ENCODE measurements at places on chromosomes 7 and 10.

DNA sequence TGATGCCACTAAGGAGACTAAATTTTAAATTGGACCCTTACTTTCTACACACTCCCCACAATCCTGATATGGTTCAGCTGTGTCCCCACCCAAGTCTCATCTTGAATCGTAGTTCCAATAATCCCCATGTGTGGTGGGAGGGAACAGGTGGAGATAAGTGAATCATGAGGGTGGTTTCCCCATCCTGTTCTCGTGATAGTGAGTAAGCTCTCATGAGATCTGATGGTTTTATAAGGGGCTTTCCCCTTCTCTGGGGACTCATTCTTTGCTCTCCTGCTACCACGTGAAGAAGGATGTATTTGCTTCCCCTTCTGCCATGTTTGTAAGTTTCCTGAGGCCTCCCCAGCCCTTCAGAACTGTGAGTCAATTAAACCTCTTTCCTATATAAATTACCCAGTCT, 18.4 kb upstream of the BET1 start:
- no peak for DNase-seq

GRCh38 chr7:132337450-132338080, 238.7 kb downstream of the PLXNA4 start:
- no peak for DNase-seq

- DNase-seq: no peak
These were observed 271.9 kb downstream of the KIF20B start for GRCh38 chr10:89973326-89973725.

DNA sequence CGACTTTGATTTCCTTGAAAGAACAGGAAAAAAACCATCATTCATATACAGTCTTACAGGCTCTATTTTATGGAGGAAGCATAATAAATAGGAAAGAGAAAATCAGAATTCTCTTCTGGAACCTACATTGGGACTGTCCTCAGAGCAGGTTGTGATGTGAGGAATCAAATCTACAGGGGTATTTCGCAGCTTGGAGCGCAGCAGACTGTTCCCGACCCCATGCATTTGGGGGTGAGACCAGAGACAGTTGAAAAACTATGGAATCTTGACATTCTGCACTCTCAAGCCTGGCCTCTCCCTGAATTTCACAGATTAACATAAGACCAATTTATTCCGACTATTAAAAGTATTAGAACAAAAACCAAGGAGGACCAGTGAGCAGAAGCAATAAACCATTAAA, 93.3 kb upstream of the PRSS58 start:
- no peak for DNase-seq

- no peak for DNase-seq
These were observed 48.9 kb downstream of the OGDH start for GRCh38 chr7:44655341-44655740.

DNA sequence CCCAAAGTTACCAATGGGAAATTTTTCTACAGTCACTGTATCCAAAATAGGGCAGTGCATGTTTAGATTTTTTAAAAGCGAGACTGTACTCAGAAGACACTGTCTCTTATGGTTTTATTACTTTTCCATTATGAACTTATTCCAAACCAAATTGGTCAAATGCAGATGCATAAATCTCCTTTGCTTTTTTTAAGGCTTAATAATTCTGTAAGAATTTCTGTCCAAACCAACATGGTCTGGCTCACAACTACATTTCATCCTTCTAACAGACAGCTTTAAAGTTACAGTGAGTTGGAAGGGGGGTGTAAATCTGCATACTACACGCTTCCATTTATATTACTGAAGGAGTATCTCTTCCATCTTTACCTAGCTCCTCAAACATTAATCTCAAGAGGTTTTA, 199.2 kb downstream of the SLC25A13 start:
- DNase-seq: no peak

- DNase-seq: no peak
These were observed 52.8 kb upstream of the PTER start for GRCh38 chr10:16384021-16384420.

DNA sequence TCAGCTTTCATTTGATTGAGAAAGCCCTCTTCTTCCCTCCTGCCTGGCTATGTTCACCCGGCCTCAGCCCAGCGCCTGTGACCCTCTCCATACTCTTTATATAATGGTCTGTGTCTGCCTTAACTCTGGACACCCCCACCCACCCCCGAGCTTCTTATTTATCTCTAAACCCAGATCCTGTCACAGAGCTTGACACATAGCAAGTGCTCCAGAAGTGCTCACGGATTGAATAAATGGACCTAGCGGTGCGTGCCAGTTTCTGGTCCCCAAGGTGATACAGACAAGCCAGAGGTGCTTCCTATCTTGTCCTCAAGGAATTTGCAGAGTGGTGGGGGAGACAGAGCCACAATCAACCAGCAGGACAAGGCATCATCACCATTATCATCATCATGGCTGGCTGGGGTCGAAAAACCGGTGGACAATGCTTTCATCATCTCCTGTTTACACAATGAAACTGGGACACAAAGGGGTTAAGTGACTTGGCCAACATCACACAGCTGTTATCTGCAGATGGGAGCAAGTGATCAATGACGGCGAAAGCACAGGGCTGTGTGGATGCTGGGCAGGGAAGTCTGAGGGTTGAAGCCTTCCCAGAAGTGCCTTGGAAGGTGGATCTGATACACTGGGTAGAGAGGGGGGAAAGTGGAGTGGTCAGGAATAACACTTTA, 2.2 kb upstream of the LOXL4 start:
- DNase-seq: no peak

GRCh38 chr7:66503551-66504031, 125.1 kb upstream of the KCTD7 start:
- DNase-seq: no peak

DNA sequence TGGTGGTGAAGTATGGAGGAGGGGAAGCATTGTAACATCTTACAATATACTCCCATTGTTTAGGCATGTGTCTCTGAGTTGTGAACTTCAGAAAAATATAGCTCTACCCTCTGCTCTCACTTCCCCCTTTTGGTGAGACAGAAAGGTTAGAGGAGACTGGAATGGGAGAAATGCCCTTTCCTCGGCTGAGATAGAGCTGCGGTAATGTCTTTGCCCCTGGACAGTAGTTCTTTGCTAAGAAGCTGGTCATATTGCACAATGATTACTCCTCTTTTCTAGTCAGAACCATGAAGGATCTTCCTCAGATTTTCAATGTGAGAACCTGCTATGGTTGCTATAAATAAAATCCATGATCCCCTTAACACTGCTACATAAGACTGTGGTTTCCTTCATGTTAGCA, 171.0 kb downstream of the SEM1 start:
- DNase-seq: no peak

- no peak for DNase-seq
These were observed 61.3 kb downstream of the ABCB4 start for GRCh38 chr7:87413951-87414793.

DNA sequence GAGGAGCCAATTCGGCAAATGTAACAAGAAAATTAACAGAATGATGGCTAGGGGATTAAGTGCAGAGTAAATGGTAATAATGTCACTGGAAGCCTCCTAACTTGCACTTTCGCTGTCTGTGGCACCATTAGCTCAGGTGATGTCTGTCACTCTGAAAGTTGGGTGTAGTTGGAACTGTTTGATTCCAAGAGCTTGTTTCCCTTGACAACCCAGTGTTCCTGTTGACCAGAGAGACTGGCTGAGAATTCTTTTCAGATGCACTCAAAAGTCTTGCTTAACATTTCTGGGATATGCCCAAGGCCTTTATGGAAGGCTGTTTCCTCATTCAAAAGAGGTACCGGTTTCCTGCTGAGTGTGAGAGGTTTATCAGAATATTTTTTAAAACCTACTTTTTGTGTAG, 49.6 kb downstream of the PLPP4 start:
- no peak for DNase-seq

DNA sequence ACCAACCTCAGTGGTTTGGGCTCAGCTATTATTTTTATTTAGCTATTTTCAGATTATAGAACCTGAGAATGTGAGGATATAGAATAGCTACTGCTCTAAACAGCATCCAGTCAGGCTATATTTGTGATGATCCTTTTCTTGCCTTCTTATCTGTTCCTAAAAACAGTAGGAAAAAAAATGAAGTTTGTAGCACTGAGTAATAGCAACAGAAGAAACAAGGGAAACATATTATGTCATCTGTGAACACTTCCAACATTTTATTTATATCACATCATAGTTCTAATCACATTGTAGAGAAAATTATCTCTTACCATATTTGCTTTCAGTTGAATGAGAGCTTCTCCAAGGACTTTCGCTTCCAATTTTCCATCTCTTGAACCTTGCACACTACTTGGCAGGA, 229.6 kb upstream of the PTPRZ1 start:
- DNase-seq: no peak

- DNase-seq: no peak
These were observed 2.8 kb downstream of the RBM17 start for GRCh38 chr10:6091630-6092029.

DNA sequence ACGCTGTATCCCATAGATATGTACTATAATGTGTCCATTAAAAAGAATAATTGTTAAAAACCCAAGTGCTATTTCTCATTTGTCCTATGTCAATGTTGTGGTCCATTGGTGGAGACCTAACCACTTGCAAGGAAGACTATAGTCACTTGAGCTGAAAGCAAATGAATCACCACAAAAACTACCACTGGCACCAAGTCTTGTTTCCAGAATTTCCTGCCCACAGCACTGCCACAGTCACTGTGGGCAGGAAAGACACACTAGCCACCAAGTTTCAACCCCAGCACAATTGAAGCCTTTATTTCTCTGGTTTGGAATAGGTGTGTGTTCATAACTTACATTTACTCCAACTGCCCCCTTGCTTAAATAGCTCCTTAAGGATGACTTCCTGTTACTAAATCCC, 12.4 kb downstream of the DIP2C start:
- DNase-seq: no peak

GRCh38 chr7:33744293-33745075, 160.9 kb upstream of the BMPER start:
- no peak for DNase-seq

GRCh38 chr7:108648989-108649388, 79.3 kb downstream of the DNAJB9 start:
- DNase-seq: no peak

DNA sequence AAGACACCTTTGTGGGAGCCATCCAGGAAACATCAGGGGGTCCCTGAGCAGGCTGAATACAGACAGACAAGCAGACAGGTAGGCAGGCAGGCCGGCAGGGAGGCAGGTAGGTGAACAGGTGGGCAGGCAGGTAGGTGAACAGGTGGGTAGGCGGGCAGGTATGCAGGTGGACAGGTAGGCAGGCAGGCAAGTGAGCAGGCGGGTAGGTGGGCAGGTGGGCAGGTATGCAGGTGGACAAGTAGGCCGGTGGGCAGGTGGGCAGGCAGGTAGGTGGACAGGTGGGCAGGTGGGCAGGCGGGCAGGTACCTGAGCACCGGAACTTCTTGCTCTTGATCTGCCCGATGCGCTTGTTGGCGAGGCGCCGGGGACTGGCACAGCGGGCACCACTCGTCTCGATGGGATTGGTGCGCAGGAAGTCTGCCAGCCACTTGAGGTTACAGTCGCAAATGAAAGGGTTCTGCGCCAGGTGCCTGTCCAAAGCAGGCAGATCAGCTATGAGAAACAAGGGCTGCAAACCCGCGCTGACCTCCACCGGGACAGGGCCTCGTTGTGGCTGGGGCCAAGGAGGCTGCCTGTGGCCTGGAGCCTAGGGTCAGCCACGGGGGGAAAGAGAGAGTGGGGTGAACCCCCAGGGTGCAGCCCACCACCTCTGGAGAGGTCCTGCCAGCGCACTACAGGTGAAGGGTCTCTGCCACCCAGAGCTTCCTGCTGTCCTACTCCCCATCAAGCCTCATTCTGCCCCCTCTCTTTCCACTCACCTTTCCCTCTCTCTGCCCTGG, 136.9 kb downstream of the SLIT1 start:
- no peak for DNase-seq

- no peak for DNase-seq
These were observed 62.7 kb upstream of the ZPBP start for GRCh38 chr7:50155755-50156154.

DNA sequence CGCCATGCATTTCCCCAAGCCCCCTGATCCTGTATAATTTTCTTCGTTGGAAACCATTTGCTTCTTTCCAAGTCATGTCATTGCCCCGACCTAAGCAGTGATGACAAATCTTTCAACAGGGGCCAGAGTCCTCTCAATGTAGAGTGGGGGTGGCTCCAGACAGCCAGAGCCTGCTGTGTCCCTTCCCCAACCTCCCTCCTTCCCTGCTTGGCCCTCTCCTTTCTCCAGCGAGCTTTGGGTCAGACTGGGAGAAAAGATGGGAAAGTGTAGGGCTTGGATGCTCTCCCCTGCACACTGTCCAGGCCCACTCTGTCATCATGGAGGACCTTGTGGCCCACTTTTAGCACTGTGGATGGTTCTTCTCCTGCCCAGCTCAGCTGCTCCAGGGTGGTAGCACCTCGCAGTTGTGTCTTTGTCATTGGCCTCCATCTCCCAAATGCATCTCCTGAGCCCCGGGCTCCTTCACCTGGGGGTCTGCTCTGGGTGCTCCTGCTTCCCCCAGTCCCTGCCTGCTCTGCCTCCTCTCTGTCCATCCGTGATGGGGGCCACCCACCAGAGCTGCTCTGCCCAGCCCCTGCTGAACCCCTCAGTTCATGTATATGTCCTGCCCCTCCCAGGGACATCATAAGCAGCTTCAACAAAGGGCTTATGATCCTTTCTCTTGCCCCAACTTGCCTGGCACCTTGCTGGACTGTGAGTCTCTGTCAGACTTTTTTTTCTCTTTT, 37.5 kb downstream of the BTBD16 start:
- no peak for DNase-seq

- no peak for DNase-seq
These were observed 114.3 kb upstream of the TNS3 start for GRCh38 chr7:47696152-47696710.

- no peak for DNase-seq
These were observed 28.0 kb downstream of the IPMK start for GRCh38 chr10:58239561-58240169.

DNA sequence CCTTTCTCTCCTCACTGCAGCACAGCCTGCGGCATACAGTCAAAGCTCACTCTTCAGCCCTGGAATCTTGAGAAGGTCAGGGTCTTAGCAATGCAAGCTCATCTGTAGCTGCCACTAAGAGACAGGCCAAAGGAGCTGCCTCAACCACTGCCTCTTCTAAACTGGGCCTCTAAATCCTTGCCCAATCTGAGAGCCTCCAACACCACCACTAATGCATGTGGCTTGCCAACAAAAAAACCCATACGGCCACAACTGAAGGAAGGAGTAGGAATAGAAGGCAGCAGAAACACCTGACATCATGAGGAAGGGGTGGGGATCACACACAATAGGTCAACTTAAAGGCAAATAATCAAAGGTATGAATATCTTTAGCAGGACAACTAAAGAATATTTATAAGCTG, 183.8 kb downstream of the SRPK2 start:
- no peak for DNase-seq

GRCh38 chr10:123516291-123516690, 149.9 kb upstream of the GPR26 start:
- DNase-seq: no peak

GRCh38 chr7:108012499-108013430, 9.8 kb upstream of the LAMB1 start:
- no peak for DNase-seq

DNA sequence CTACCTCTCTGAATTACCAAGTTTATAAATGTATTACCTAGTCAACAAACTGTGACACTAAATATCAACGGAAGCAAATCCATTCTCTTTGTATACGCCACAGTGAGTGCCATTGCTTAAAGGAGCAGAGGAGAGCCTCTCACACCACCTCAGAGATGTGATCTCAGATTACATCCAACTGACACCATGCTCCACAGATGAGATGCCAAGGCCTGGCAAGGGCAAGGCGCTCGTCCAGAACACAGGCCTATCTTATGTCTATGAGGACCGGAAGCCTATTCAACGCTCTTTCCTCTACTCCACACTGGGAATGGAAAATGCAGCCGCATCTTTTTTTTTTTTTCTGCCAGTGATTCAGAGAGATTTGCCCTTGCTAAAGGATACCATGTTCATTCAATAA, 11.4 kb downstream of the PDIA4 start:
- DNase-seq: no peak
